ENCODE measurements at places on chromosomes 11 and 22.

GRCh38 chr22:38489561-38490145, 16.5 kb downstream of the DDX17 start:
- DNase-seq: no peak

GRCh38 chr11:127304634-127305033, 304.1 kb upstream of the KIRREL3 start:
- DNase-seq: no peak

DNA sequence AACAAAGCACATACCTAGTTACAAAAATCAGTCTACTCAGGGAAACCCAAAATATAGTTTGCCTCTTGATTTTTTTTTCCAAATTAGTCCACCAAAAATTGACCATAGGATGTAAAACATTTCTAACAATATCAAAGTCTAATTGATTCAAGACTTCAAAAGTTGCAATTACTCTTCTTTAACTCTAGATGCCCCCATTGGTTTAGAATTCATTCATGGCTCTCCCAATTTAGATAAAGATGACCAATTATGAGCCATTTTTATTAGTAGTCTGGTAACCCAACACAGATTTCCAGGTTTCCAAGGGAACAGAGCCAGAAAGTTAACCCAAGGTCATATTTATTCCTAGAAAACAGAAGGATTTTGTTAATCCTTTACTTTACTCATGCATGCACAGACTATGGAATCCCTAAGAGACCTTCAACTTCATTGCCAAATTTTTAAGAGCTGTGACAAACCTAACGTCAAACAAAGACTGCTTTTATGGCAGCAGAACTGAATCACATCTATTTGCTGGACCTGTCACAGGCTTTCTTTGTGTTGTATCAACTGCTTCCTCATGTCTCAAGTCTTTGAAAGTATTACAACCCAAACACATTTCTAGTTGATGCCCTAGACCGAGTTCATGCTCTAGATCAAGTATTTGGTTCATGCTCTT, 55.3 kb downstream of the C22orf42 start:
- no peak for DNase-seq

DNA sequence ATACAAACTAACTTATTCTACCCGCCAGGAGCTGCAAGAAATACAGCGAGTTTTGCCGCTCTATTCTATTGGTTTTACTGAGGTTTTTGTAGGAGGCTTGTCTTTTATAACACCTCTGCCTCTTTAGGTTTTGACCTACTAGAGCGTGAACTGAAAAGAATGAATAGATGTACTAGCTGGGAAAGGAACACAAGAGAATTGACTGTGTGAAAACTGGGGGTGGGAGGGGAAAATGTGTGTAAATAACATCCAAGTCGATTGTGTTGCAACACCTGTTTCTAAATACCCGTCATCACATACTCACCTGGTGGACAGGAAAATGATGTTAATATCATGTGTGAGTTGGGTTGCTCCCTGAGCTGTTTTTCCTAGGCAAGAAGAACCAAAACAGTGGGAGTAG, 12.9 kb upstream of the JHY start:
- DNase-seq: no peak

DNA sequence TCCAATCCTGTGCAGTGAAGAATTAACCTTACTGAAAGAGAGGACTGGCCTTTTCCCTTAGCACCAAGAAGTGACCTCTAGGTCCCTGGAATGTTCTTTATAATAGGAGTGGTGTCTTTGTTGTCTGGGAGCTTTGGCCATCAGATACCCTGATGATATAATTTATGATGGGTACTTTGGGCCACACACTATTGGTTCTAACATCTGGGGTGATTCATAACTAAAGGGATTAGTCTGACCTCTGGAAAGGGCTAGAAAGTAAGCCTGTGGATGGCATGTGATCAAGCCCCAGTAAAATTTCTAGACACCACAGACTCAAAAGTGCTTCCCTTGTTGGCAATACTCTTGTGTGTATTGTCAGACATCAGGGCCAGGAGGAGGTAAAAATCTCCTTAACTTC, 891.2 kb downstream of the KCNA4 start:
- no peak for DNase-seq

DNA sequence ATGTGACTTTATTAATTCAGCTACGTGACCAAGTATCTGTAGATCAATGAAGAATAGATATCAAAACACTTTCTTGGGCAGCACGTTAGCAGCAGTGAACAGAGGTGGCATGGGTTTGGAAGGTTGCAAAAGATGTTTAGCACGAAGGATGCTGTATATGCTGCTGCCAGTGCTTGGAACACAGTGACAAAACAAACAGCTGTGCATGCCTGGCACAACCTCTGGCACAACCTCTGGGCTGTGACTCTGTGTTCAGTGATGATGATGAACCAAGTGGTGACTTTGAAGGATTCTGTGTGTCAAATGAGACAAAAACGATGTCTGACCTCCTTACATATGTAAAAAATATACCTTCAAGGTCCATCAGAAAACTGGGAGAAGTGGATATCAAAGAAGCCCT, 104.7 kb downstream of the TBC1D22A start:
- no peak for DNase-seq

DNA sequence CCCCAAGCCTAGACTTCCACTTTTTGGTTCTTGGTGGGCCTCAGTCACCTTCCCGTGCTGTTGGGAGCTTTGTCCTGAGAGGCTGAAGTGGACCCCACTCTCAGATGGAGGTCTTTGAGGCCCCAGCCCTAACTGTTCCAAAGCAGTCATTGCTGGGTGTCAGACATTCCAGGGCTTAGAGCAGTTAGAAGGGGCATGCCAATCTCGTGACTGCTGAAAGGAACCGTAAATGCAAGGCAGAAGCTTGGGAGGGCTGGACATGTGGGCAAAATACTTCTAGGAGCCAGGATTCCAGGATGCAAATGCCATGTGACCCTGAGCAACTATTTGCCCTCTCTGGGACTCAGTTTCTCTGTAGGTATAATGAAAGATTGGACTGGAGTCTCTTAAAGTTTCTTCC, 118.8 kb upstream of the CRYBB3 start:
- no peak for DNase-seq

GRCh38 chr22:32629573-32629957, 155.0 kb downstream of the FBXO7 start:
- no peak for DNase-seq

DNA sequence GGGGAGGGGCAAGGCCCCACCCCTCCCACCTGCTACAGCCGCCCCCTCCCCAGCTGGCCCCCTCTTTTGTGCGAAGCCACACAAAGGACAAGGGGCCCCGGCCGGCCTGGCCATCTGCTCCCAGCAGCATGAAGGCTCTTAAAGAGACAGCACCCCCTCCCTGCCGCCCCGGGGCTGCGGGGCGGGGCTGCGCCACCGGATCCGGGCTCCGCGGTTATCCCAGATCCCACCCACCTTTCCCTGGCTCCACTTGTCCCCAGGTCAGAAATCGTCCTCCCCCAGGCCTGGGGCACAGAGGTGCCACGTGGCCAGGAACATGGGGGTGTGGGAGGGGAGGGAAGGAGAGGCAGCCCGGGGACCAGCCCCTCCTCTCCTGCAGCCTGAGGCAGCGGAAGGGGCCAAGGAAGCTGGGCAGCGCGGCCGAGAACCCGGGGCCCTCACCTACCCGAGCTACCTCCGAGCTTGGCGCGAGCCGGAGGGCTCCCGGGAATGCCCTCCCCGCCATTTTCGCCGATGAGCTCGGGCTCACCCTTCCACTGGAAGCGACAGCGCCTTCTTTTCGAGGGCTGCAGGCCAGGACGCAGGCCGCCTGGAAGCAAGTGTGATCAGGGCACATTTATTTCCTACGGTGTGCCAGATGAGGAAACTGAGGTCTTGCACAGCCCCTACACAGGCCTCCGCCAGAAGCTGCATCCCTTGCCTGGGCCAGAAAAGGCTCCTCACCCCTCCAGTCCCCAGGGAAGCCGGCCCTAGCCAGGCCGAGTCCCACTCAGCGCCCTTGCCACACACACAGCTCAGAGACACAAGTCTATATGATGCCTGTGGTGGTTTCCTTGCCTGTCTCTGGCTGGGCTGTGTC, 2.5 kb upstream of the RCOR2 start:
- peak; percentile 54 for DNase-seq

GRCh38 chr11:57598831-57599155, 1.3 kb downstream of the SERPING1 start:
- DNase-seq: no peak

DNA sequence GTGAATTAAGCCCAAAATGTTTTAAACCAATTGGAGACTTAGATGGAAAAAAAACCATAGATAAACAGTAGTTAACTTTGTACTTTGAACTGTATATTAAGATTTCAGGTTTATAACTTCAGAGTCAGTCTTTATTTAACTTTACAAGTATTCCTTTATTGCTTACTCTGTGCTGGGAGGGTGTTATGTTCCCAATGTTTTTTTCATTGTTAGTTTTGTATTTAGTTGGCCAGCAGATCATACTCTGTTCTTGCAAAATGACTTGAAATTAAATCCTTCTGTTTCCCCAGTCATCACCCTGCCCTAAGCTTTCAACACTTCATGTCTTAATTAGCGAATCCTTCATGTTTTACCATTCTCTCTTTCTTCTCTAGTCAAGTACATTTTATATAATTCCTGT, 25.3 kb downstream of the SIK2 start:
- DNase-seq: no peak

- DNase-seq: no peak
Observed at GRCh38 chr11:61586792-61587430, 6.0 kb upstream of the SYT7 start.

- DNase-seq: no peak
Observed at GRCh38 chr11:118415062-118415738, 13.8 kb downstream of the ATP5MG start.

GRCh38 chr11:14185461-14185860, 173.5 kb downstream of the RRAS2 start:
- DNase-seq: no peak

- DNase-seq: no peak
Observed at GRCh38 chr11:64729851-64730382, 6.9 kb upstream of the NRXN2 start.

DNA sequence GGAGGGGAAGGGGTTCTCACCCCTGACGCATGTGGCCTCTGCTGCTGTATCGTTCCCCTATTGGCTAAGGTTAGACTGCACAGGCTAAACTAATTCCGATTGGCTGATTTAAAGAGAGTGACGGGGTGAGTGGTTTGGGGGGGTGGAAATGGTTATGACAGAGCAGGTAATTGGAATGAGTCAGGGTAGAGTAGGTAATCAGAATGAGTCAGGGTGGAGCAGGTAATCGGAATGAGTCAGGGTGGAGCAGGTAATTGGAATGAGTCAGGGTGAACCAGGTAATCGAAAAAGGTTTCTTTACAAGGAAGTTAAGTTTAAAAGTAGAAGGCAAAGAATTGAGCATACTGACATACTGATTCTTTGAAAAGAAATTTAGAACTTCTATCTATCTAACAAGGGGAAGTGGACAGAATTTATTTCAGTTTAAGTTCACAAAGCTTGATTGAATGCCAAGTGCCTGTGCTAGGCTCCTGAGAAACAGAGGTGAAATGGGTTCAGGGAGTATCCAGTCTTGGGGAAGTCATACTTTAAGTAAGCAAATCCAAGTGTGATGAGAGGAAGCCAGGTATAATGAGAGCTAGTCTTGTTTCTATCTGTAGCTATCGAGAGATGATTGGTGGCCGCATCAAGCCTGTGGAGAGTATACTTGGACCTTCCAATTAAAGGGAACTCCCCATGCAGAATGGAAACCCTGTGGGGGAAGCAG, 58.0 kb downstream of the C11orf91 start:
- no peak for DNase-seq

DNA sequence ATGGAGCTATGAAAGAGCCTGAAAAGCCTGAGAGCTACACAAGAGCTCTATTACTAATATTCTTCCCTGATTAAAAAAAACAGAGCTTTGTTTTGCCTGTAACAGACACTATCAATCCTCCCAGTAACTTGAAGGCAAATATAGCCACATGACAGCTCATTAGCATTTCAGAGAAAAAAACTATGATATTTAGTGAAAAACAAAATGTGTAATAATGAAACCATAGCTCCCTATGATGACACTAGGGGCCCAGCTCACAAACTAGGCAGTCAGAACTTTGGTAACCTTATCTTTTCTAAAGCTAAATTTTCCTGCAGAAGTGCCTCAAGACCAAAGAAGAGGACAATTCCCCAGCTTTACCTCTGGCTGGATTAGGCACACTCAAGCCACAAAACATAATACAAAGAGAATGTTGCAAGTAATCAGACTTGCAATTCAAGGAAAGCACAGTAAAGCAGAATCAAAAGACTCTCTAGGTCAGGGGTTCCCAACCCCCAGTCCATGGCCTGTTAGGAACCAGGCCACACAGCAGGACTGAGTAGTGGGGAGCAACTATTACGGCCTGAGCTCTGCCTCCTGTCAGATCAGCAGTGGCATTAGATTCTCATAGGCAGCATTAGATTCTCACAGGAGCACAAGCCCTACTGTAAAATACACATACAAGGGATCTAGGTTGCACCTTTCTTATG, 53.3 kb downstream of the MRTFA start:
- DNase-seq: no peak

- no peak for DNase-seq
Observed at GRCh38 chr22:33747576-33748180, 172.6 kb downstream of the LARGE1 start.

GRCh38 chr11:106840947-106841346, 177.3 kb downstream of the GUCY1A2 start:
- DNase-seq: no peak

All from substantia nigra (tissue), 51 donors.